ENCODE measurements at places on chromosomes 7 and 10.

GRCh38 chr10:12717981-12718707, 283.4 kb downstream of the CCDC3 start:
- no peak for DNase-seq

DNA sequence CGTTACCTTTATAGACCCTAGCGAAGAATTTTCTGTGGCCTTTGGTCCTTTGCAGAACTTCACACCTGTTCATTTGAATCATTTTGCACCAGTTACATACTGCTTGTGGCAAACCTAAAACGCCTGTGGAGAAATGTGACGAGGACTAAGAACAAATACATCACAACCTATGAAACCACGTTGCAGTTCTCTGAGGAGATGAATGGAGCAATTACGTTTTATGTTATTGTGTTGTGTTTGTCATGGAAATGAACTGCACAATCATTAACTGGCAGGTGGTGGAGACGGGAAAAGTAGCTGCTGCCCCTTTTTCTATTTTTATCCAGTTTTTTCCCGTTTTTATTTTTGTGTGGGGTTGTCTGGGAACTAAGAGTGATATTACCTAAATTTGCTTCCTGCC, 505.5 kb downstream of the SDK1 start:
- DNase-seq, result no peak

DNA sequence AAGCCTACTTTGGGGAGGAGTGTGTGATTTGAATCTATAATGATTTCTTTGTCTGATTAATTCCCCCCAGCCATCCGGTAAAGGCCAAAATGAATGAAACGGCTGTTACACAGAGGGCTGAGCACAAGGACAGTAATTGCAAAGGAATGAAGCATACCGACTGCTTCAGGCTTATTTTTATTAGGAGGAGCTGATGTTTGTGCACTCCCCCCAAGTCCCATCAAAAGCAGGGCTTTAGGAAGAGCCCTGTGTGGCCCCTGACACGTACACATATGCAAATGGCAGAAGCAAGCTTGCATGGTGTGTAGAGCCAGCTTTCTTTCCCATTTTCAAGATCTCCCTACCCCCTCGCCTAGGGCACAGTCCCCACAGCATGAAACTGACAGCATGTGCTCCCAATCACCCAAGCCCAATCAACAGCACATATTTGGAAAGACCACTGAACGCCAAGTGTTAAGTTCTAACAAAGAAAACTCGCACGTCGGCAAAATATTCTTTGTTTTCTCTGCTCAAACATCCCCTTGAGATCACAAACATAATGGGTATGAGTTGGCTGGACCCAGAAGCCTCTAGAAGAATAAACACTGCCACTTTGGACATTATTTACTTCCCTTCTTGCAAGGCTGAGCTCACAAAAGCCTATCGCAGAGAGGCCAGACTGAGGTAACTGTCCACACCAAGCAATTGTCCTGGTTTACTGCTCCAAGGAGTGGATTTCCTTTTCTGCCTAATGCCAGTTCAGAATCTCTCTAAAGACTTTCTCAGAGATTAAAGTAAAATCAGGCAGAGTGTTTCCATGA, 143.0 kb downstream of the CUBN start:
- no peak for DNase-seq

DNA sequence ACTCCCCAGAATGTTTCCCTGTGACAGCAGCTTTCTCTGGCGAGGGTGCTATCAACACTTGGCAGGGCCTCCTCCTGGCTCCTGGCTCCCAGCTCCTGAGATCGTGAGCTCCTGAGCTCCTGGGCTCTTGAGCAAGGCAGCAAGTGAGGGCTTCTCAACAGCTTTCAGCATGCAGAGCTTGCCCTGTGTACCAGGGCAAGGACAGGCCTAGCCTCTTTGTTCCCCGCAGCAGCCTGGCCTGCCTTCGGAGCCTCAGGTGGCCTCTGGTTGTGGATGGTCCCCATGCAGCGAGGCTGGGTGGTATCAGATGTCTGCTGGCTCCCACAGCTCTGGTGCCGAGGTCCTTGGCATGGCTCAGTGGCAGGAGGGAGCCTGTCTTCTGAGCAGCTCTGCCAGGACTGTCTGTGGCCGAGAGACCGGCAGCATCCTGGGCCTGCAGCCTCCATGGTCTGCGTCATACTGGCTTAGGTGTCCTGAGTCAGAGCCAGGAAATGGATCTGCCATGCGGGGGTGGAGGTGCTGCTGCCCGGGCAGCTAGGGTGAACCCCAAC, 44.2 kb downstream of the ZMIZ1 start:
- peak; percentile 67 for DNase-seq

DNA sequence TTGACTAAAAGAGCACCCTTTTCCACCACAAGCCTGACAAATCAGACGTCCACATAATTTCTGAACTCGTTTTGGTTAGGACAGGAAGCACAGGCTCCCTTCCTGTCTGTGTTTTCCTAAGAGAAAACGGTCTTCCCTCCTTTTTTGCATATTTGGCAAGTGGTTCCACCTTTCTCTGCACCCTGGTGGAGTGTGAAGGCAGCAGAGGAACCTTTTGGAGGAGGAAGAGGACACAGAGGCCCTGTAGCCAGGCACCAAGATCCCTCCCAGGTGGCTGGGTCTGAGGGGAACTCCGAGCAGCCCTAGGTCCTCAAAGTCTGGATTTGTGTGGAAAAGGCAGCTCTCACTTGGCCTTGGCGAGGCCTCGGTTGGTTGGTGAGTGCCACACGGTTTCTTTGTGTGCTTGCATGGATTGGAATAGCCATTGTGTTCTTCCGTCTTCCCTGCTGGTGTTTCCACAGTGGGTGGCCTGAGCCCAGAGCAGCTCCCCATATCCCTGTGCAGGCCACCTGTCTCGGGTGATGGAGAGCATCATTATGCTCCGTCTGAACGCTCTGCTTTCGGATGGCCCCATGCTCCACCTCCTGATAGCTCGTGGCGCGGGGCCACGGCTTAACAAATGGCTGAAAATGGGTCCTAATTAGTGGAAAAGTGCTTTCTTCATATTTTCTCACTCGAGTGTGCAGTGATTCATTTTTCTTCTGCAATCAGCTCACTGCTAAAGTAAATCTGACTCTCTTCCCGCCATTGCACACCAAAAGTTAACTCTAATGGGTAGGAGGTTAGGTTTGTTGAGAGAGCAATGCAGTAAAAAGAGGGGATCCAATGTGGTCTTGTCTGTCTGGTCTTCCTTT, 4.2 kb downstream of the IKZF1 start:
- DNase-seq, result no peak

DNA sequence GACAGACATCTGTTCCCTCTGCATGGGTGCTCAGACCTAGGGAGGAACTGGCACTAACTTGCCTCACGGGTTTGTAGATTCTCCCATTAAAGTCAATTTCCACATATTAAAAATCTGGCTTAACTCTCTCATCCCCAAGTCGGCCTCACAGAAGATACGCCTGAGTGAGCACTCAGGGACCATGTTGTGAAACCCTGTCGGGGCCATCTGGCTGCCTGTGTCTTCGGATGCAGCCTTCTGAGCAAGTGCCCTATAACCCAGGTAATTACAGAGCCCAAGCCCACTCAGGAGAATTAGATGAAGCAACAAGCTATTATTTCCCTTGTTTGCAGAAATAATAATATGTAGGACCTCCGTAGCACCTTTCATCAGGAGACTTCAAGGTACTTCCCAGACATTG, 219.3 kb upstream of the GLI3 start:
- no peak for DNase-seq

GRCh38 chr10:29559996-29560395, 74.8 kb downstream of the SVIL start:
- DNase-seq, result no peak

DNA sequence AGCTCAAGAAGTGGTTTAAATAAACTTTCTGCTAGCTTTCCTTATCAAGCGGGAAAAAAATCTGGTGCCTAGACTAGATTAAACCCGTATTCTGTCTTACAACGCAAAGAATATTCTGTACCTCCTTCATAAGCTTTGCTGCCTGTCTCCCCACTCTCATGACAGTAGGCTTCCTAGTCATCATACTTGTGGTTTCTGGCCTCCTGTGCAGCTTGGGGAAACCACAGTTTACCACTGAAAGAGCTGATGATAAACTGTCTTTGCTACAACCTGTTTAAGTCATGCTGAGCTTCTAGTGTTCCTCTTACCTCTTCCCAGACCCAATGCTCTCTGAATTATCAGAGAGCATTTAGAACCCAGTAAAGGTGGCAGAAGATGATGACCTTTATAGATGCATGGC, 55.0 kb downstream of the PODXL start:
- DNase-seq, result no peak

DNA sequence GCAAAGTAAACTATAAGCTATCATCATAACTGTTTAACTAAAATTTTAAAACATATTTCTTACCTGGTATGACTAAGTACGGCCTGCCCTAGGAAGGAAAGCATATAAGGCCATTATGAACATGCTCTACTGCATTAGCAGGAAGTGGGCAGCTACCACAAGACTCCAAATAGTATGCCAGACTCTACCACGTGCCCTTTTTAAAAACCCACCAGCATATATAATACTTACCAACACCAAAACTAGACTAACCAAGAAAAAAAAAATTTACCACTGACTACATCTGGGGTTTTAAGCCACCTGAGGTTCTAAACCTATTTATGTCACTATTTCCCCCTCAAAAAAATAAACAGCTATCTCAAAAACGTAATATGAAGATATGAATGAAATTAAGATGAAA, 30.1 kb downstream of the NUDCD3 start:
- no peak for DNase-seq

DNA sequence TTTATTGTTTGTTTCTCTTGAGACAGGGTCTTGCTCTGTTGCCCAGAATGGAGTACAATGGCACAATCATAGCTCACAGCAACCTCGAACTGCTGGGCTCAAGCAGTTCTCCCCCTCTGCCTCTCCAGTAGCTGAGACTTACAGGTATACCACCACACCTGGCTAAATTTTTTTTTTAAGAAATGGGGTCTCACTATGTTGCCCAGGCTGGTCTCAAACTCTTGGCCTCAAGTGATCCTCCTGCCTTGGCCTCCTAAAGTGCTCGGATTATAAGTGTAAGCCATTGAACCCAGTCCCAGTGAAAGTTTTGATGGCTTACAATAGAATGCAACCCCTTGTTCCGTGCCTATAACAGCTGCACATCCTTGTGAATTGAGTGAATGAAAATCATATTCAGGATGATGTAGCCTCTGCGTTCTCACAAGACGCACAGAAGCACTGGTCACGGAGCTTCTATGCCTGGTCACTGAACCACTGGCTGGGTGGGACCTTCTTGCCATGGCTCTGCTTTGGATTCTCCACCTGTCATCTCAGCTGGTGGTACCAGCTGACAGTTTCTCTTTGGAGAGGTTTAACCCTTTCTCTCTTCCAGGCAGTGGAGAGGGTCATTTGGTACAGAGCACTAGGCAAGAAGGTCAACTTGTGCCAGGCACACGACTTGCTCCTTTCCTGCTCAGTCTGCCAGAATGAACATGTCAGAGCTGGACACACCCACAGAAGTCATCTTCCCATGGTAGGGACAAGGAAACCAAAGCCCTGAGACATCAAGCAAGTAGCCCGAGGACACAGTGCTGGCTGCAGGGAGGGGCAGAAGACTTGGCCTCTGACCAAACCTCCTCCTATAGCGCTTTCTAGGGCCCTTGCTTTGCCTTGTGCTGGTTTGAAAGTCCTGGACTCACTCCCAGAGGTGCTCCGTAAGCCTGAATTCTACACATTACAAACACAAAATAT, 89.6 kb downstream of the ATXN7L1 start:
- DNase-seq, result no peak

DNA sequence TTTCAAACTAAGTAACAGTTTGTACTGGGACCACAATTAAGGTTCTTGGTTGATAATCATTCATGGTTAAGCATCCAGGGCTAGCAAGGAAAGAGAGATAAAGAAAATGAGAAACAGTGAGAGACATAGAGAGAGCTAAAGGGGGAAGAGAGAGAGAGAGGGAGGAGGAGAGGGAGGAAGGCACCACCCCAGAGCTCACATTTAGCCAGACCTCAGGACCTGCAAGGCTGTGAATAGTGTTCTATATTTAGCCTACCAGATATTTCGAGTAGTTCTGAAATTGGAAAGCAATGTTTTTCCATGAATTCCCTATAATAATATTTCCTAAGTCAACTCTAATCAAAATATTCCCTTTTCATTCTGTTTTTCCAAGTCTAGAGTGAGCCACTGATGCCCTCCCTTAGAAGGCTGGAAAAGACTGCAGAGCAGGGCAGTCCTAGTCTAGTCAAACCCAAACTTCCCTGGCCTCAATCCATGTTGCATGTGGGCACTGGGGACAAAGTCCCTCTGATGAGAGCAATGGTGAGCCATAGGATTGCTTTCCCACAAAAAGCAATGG, 119.4 kb upstream of the INHBA start:
- DNase-seq, result no peak

GRCh38 chr10:79347894-79348639, 798 bp downstream of the PPIF start:
- peak; percentile 74 for DNase-seq

GRCh38 chr10:63392224-63392623, 73.6 kb downstream of the JMJD1C start:
- no peak for DNase-seq

DNA sequence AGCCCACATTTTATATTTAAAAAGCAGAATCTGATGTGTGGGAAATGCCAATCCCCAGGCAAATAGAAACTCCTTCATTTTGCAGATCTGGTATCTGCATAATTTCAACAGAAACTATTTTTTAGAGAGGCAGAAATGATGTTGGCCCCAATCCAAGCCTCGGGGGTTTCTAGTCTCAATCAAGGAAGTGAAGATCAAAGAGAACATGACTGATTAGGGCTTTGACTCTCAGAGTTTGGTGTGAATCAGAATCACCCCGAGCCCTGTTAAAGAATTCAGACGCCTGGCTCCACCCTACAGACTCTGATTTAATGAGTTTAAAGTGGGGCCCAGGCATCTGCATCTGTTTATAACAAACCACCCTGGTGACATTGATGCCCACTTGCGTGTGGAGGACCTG, 36.7 kb upstream of the UBE2H start:
- no peak for DNase-seq

DNA sequence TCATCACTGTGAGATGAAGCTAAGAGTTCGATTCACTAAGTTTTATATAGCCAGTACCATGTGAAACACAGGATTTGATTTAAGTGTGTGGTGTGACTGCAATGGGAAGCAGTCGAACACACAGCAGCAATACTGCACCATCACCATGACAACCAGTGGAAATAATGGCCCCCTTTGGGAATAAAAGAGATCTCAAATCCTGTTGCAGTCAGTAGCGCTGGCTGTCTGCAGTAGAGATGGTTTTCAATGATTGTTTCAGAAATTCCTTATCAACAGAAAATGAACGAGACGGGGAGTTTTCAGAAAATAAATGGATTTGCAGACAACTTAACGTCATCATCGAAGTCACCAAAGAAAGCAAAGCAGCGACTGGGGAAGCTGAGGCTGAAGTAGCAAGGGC, 91.0 kb downstream of the PTPRE start:
- DNase-seq, result no peak

DNA sequence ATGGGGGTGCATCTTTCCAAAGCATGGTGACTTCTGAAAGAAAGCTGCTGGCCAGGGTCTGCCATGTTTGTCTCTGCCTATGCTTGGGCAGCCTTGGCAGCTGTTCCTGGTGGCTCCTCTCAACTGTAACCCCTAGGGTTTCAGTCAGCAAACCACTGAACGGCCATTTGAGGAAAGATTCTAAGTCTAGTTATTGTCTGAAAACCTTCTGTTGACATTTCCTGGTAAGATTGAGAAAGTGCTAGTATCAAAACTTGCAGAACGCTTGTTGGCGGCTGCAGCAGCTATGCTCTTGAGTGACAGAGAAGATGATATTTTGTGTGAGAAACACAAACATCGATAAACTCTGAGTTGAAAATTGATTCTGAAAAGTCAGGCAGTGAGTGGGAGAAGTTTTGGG, 523.1 kb downstream of the LRMDA start:
- no peak for DNase-seq
